ENCODE measurements at places on chromosomes 3 and 15.

GRCh38 chr3:121883507-121883906 lies 10.7 kb upstream of the SLC15A2 start:
- peak; percentile 7 for DNase-seq

GRCh38 chr15:51030649-51031316 lies 63.9 kb downstream of the TNFAIP8L3 start:
- DNase-seq, result peak; percentile 52

DNA sequence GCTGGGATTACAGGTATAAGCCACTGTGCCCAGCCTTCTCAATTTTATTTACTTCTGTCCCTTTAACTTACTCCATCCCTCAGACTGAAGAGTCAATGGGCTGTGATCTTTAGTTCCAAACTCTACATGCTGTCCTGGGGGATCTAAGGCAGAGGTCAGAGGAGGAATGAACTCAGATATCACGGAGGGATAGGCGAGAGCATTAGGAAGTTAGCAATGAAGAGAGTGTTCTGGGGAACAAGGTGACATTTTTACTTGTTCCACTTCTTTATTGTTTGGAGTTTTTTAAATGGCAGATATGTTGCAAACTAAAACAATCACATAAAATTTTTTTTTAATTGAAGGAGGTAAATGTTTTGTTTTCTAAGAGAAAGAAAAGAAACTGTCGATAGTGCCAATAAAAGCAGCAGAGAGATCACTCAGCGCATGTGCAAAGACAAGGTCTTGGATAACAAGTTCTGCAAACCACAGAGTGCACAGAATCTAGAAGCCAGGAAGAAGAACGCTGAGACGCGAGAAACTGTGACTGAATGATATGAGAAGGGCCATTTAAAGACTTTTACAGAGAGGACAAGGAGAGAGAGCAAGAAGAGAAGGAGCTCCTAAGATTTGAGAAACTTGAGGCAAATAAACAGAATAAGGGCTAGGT lies 10.8 kb upstream of the CA12 start:
- no peak for DNase-seq

- DNase-seq, result peak; percentile 55
Observed at GRCh38 chr3:15860014-15860934, 62.5 kb upstream of the ANKRD28 start.

- DNase-seq, result no peak
Observed at GRCh38 chr3:113129168-113129567, 82.2 kb upstream of the BOC start.

DNA sequence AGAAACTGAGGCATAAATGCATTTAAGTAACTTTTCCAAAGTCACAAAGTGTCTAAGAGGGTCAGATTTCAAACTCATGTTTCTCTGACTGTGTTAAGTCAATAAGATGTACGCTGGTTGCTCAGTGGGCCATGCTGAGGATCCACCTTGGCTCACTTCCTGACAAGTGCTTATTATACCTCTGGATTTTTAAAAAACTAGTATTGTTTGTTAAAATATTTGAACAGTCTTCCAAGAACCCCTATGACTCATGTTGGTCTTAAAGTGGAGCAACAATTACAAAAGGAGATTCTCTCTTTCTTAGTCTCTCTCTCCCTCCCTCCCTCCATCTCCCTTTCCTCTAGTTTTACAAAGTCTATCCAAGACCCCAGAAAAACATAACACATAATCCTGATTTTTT lies 1050.2 kb downstream of the AGBL1 start:
- DNase-seq, result no peak

DNA sequence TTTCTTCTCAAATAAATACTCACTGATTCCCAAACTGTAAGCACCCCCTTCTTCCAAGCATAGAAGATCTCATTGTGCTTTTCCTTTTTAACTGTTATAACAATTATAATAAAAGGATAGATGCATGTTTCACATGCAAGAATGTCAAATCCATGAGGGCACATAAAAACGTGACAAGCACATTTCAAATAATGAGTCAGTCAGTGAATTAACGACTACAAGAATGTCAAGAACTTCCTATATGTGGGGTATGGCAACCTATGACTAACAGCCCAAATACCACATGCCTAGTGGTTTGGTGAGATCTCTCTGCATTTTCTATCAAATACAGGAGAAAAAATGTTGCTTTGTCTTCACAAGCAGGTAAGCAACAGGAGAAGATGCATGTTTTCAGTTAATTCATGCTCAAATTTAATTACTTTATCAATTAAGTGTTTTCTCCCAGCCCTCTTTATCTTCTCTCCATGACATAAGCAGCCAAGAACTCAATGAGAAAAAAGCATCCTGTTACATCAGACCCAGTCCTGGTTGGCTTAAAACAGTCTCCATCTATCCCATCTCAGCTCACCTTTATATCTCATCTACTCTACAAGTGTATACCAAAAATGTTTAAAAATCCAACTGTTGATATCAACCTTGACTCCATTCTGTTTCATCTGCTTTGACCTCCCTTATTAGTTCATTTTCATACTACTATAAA lies 181.5 kb upstream of the LMCD1 start:
- DNase-seq, result no peak
